Smooth muscle cell of the coronary artery (primary cell): ENCODE measurements at places on chromosomes 12 and 14. TPM values are rescaled to one million over a fixed set of nuclear protein-coding genes. Genes with fewer than 3 reads are reported as not detected.

The NEK9 gene
- total RNA-seq: 56.6 and 63.5 TPM in 2 replicates

The LALBA gene
- total RNA-seq: not detected in 2 replicates

The PSEN1 gene
- total RNA-seq: 36.3 and 63.4 TPM in 2 replicates

The BRAP gene
- total RNA-seq: 15.0 and 31.7 TPM in 2 replicates

The SLC39A5 gene
- not detected in 2 replicates for total RNA-seq

The SNAPC1 gene
- total RNA-seq: 7.6 and 9.0 TPM in 2 replicates

The C1QL4 gene
- 0.45 TPM in 1 of 2 replicates, not detected in the other for total RNA-seq

The HOXC6 gene
- 0.35 TPM in 1 of 2 replicates, not detected in the other for total RNA-seq

The ACSM4 gene
- not detected in 2 replicates for total RNA-seq

The EXOC3L4 gene
- 0.35 TPM in 1 of 2 replicates, not detected in the other for total RNA-seq

The ADGRD1 gene
- total RNA-seq: 0.15 and 37.2 TPM in 2 replicates

The INSM2 gene
- not detected in 2 replicates for total RNA-seq

The DIO2 gene
- 1.8 and 4.2 TPM in 2 replicates for total RNA-seq

The BCL11B gene
- under 0.01 and 0.08 TPM in 2 replicates for total RNA-seq

The ACRBP gene
- 0.23 TPM in 1 of 2 replicates, not detected in the other for total RNA-seq

The CLEC12A gene
- not detected in 2 replicates for total RNA-seq

The MMP19 gene
- 4.0 and 12.0 TPM in 2 replicates for total RNA-seq

The RHOJ gene
- 10.5 and 41.2 TPM in 2 replicates for total RNA-seq

The PCED1B gene
- total RNA-seq: 0.12 and 1.2 TPM in 2 replicates

The LRRIQ1 gene
- 0.08 TPM in 1 of 2 replicates, not detected in the other for total RNA-seq

The SUSD6 gene
- total RNA-seq: 6.0 and 6.9 TPM in 2 replicates

The OR4E2 gene
- not detected in 2 replicates for total RNA-seq

The ESR2 gene
- 0.12 TPM in 1 of 2 replicates, not detected in the other for total RNA-seq

The RIPK3 gene
- total RNA-seq: 0.23 and 9.4 TPM in 2 replicates

The OTX2 gene
- total RNA-seq: not detected in 2 replicates

The VRTN gene
- total RNA-seq: not detected in 2 replicates

The PRB2 gene
- not detected in 2 replicates for total RNA-seq

The CFAP54 gene
- 1.1 and 1.6 TPM in 2 replicates for total RNA-seq
